ENCODE measurements at places on chromosomes 3 and 15.
A peak's percentile ranks its signal among the peaks of the same experiment; 100 is the strongest.

GRCh38 chr15:30859091-30859874 is 44.4 kb upstream of the FAN1 start:
- H3K4me1 ChIP-seq = peaks cover 6% of the 10 kb centered on the region
- DNase-seq = peak; percentile 6
- no peak overlapping the region for H3K27ac ChIP-seq

GRCh38 chr3:157394411-157394810 is 42.2 kb upstream of the PTX3 start:
- H3K36me3 ChIP-seq = no peaks in the 10 kb centered on the region
- H3K27me3 ChIP-seq = peaks cover 12% of the 10 kb centered on the region
- H3K27ac ChIP-seq = no peak overlapping the region
- no peak overlapping the region for H3K4me3 ChIP-seq
- H3K4me1 ChIP-seq = no peaks in the 10 kb centered on the region
- no peak for DNase-seq

DNA sequence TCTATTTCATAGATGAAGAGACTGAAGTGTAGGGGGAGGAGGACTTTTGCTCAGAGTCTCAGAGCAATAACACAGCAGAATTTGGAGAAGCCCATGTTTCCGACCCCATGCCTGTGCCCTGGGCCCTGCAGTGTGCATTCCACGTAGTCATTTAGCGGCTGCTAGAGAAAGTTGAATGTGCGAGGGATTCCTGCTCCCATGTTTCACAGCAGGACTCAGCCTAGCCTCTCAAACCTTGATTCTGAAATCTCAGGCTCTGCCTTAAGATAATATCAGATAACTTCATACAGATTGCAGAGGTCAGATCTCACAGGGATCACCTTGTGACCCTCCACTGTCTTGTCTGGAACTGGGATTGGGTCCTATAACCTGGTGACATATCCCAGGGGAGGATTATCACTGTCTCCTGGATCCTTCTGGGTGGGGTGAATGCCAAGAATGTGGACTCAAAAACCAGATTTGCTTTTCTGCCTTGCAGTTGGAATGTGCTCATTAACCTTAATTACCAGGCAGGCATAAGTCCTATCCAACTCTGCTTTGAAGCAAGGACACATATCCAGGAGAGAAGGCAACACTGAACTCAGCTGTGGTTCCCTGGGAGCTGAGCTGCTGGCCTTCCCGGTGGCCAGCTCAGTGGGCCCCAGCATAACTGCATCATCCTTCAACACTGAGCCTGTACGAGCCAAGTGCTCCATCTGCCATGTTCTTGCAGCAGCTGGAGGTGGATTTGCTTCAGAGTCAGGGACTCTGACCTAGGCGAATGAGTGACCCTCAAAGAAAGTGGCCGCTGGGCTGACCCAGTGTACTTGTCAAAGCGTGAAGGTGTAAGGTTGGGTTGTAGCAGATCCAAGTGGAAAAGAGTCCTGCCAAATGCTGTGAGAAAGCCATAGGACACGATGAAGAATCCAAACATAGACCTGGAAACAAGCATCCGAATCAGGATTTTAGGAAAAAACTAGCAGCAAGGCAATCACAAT is 43.0 kb downstream of the CTXND1 start:
- H3K27me3 ChIP-seq = peaks cover 65% of the 10 kb centered on the region
- H3K4me3 ChIP-seq = no peak overlapping the region
- no peak for DNase-seq
- H3K4me1 ChIP-seq = no peaks in the 10 kb centered on the region
- H3K27ac ChIP-seq = no peak overlapping the region
- no peaks in the 10 kb centered on the region for H3K36me3 ChIP-seq

DNA sequence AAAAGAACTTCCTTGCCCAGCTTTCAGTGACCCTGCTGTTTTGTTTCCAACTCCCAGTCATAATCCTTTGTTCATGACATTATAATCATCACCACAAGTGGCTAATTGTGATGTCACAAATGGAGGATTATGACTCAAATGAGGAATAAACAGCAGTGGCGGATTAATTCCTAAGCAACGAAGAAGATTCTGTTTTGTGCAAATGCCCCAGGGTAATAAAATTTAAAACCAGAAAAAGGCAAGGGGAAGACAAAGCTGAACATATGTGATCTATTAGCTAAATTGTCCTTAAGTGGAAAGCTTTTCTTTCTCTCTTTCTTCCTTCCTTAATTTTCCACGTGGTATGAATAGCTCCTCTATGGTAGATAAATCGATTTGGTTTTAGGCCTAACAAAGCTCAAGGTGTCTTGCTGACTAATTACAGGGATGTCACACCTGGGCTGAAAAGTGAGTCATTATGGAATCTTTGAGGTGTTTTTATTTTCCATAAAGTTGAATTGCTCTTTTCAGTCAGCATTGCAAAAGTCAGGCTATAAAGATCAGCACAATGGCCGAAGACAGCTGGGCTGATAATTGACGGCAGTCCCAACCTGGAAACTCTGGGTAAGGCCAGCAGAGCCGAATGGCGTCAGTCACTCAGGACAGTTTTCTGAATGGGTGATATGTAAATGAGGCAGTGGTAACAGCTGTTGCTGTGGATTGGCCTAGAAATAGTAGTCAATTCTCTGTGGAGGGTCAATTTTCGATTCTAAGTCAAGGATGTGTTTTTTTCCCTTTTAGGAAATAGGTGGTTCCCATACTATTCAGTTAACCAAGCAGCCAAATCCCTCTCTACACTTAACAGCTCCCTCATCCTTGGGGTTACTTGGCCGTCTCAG is 121.5 kb downstream of the PTPRG start:
- H3K27me3 ChIP-seq = no peaks in the 10 kb centered on the region
- no peak overlapping the region for H3K4me3 ChIP-seq
- H3K27ac ChIP-seq = no peak overlapping the region
- no peaks in the 10 kb centered on the region for H3K4me1 ChIP-seq
- H3K36me3 ChIP-seq = no peaks in the 10 kb centered on the region
- no peak for DNase-seq

DNA sequence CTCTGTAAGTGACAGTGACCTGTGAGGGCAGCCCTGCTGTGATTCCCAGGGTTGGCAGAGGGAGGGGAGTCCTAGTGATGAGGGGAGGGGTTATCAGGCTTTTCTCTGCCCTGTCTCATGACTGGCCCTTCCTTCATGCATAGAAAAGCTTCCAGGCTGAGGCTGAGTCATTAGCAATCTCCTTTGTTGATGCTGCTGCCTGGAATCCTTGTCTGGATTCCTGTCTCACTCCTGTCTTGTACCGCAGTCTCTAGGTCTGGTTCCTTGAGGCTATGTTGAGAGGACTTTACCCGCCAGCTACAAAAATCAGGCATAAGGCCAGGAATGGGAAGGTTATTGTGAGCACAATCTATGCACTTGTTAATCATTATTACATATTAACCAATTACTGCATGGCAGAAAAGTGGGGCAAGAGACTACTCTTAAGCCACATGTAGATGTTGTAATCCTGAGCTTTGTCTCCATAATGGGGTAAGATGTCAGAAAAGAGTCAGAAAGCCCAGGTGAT is 7.2 kb downstream of the KLHL6 start:
- no peak overlapping the region for H3K4me3 ChIP-seq
- H3K27ac ChIP-seq = no peak overlapping the region
- no peak for DNase-seq
- H3K36me3 ChIP-seq = no peaks in the 10 kb centered on the region

DNA sequence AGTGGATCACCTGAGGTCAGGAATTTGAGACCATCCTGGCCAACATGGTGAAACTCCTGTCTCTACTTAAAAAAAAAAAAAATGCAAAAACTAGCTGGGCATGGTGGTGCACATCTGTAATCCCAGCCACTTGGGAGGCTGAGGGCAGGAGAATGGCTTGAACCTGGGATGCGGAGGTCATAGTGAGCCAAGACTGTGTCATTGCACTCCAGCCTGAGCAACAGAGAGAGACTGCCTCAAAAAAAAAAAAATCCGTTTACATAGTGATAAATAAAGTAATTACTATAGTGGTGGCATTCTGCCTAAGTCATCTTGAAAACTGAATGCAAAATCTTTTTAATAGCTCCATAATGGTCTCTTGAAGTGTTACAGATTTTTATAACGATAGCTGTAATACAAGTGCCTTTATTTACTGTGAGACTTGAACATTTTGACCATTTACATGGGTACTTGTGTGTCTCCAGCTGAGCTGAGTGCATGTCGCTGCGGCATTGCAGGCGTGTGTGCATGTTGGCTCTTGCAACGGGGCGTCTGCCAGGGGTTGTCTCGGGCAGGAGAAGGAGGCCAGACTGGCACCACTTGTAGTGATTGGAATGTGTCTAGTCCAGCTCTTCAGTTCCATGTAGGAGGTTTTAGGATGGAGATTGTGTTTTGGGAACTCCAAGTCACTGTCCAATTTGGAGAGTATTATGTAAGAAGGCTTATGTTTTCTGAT is 111.9 kb downstream of the IGF1R start:
- H3K27me3 ChIP-seq = no peaks in the 10 kb centered on the region

GRCh38 chr3:135898774-135899173 is 66.8 kb upstream of the PPP2R3A start:
- peaks cover 24% of the 10 kb centered on the region for H3K27me3 ChIP-seq
- no peak for DNase-seq
- H3K27ac ChIP-seq = no peak overlapping the region
- H3K36me3 ChIP-seq = no peaks in the 10 kb centered on the region
- no peaks in the 10 kb centered on the region for H3K4me1 ChIP-seq

GRCh38 chr3:135041601-135042000 is 246.5 kb downstream of the EPHB1 start:
- peaks cover 2% of the 10 kb centered on the region for H3K27me3 ChIP-seq
- H3K27ac ChIP-seq = no peak overlapping the region
- H3K4me3 ChIP-seq = no peak overlapping the region
- no peaks in the 10 kb centered on the region for H3K4me1 ChIP-seq
- H3K36me3 ChIP-seq = no peaks in the 10 kb centered on the region
- no peak for DNase-seq

DNA sequence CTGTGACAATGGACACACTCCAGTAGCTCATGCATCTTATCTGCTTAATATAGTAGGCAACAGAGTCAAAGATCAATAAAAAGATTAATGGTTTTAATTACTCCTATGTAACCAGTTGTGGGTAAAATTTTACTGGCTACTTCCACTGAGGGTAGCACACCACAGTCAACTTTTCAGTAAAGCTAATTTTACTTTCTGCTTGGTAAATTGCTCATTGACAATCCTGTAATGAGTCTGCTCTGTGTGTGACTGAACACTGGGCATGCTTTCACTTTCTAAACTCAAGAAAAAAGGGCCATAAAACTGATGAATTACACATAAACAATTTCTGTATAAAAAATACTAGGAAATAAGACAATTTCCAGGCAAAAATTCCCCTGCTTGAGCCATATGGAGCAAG is 838.3 kb downstream of the VGLL3 start:
- no peaks in the 10 kb centered on the region for H3K36me3 ChIP-seq
- no peak for DNase-seq
- H3K27me3 ChIP-seq = no peaks in the 10 kb centered on the region
- no peak overlapping the region for H3K27ac ChIP-seq

GRCh38 chr3:179234199-179234598 is 16.7 kb downstream of the KCNMB3 start:
- H3K4me3 ChIP-seq = no peak overlapping the region
- DNase-seq = no peak
- peaks cover 36% of the 10 kb centered on the region for H3K36me3 ChIP-seq
- no peaks in the 10 kb centered on the region for H3K27me3 ChIP-seq
- no peaks in the 10 kb centered on the region for H3K4me1 ChIP-seq

GRCh38 chr3:18531662-18532061 is 106.5 kb upstream of the SATB1 start:
- no peaks in the 10 kb centered on the region for H3K27me3 ChIP-seq
- H3K4me1 ChIP-seq = peaks cover 9% of the 10 kb centered on the region
- DNase-seq = no peak
- H3K36me3 ChIP-seq = no peaks in the 10 kb centered on the region
- no peak overlapping the region for H3K4me3 ChIP-seq
- H3K27ac ChIP-seq = no peak overlapping the region

- H3K4me1 ChIP-seq = peaks cover 50% of the 10 kb centered on the region
- peaks cover 13% of the 10 kb centered on the region for H3K36me3 ChIP-seq
- peak overlapping the region; percentile 95 for H3K4me3 ChIP-seq
- peak; percentile 29 for DNase-seq
These were observed 2.1 kb downstream of the CMC1 start for GRCh38 chr3:28243424-28244106.

GRCh38 chr3:126352476-126353454 is 4.4 kb downstream of the KLF15 start:
- no peak for DNase-seq
- no peaks in the 10 kb centered on the region for H3K36me3 ChIP-seq
- no peak overlapping the region for H3K4me3 ChIP-seq

GRCh38 chr3:31960793-31961431 is 20.1 kb downstream of the OSBPL10 start:
- no peak overlapping the region for H3K4me3 ChIP-seq
- H3K27me3 ChIP-seq = peaks cover 36% of the 10 kb centered on the region
- H3K36me3 ChIP-seq = peaks cover 2% of the 10 kb centered on the region
- peaks cover 8% of the 10 kb centered on the region for H3K4me1 ChIP-seq
- no peak for DNase-seq

DNA sequence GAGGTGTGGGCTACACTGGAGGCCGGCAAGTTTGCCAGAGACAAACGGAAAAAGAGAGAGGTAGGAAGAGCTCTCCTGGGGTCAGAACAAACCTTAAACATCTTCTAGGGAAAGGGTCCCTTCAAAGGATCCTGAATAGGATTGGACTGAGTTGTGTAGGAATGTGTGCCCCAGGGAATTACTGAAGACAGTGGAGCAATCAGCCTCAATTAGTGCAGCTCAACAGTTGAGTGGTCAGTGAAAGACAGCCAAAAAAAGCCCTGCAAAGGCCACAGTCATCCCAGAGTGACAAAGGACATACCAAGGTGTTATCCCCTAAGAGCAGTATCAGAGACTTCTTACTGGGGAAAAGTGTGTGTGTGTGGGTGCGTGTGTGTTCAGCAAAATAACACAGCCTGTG is 70.3 kb downstream of the NUP210 start:
- no peak for DNase-seq
- H3K27me3 ChIP-seq = no peaks in the 10 kb centered on the region
- peaks cover 22% of the 10 kb centered on the region for H3K4me1 ChIP-seq
- no peak overlapping the region for H3K4me3 ChIP-seq

- peaks cover 21% of the 10 kb centered on the region for H3K27me3 ChIP-seq
- peaks cover 12% of the 10 kb centered on the region for H3K4me1 ChIP-seq
- H3K36me3 ChIP-seq = peaks cover under 1% of the 10 kb centered on the region
- no peak overlapping the region for H3K4me3 ChIP-seq
- DNase-seq = no peak
These were observed 4.0 kb upstream of the SEMA3F start for GRCh38 chr3:50150863-50151686.

- H3K36me3 ChIP-seq = no peaks in the 10 kb centered on the region
- no peaks in the 10 kb centered on the region for H3K27me3 ChIP-seq
- no peak for DNase-seq
- H3K4me1 ChIP-seq = no peaks in the 10 kb centered on the region
These were observed 96.3 kb downstream of the SOX2 start for GRCh38 chr3:181808053-181808452.

Data from effector memory CD8-positive, alpha-beta T cell (primary cell).